Breast epithelium (tissue), 4 donors: ENCODE measurements at places on chromosomes 1 and 21. TPM values are rescaled to one million over a fixed set of nuclear protein-coding genes. Genes with fewer than 3 reads are reported as not detected.

The PPIAL4G gene
- not detected for total RNA-seq

The LAPTM5 gene
- total RNA-seq = 130 TPM

The FMO3 gene
- 19.3 TPM for total RNA-seq

The OVAAL gene
- not detected for total RNA-seq

The ZSWIM5 gene
- total RNA-seq = 4.5 TPM
